ENCODE measurements at places on chromosomes 1 and 21.

GRCh38 chr1:110674337-110675059 lies at the start of gene KCNA3:
Gene KCNA3, minus strand, starts transcription at chr1:110674940. Its CDS starts 131 bp downstream, at chr1:110674809.
- DNase-seq: peak; percentile 67

GRCh38 chr1:206929524-206929923 lies 7.8 kb upstream of the FCMR start:
- DNase-seq: no peak

GRCh38 chr1:116916533-116917445 lies 7.1 kb downstream of the PTGFRN start:
- no peak for DNase-seq

DNA sequence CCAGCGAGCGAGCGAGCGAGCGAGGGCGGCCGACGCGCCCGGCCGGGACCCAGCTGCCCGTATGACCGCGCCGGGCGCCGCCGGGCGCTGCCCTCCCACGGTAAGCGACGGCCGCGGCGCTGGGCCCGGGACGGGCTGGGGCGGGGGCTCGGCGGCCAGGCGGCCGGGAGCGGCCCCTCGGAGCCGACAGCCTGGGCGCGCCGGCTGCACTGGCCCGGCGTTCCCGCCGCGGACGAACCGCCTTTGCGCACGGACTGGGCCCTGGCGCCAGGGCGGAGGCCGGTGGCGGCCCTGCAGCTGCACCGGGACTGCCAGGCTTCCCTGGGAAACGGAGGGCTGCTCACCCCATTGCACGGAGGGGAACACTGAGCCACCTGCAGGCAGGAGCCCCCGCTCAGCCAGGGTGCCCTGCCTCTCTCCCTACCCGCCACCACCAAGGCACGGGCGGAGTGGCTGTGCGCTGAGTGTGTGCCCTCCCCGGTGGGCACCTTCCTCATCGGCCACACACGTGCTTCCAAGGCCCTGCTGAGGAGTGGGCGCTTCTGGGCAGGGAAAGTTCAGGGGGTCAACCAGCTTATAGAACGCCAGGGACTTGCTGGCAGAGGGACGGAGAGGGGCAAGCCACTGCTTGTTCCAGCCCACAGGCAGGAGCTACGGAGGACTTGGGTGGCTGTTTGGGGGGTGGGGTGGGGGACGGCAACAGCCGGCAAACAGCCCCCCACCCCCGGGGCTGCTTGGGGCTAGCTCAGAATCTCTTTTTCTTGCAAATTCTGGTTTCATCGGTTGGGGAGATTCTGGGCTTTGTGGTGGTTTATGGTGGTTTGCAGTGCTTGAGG lies 532 bp downstream of the CSF1 start:
- no peak for DNase-seq

- no peak for DNase-seq
Observed at GRCh38 chr1:41434306-41434705, 50.2 kb downstream of the EDN2 start.

DNA sequence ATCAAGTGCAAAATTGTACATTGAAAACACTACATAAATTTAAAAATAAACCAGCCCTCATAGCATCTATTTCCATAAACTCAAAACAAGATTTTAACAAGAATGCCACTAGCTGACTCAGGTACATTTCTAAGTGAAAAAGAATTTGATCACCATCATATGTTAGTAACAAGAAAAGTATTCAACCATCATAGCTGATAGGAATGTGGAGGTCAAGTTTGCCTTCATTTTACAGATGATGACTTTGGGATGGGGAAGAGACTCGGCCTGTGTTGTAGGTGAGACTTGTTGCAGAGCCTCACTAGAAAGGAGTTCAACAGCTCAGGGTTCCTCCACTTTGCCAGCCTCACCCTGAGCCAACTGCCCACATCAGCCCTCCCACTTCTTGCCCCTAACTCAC lies 318.8 kb upstream of the FAM78B start:
- DNase-seq: no peak

- no peak for DNase-seq
Observed at GRCh38 chr21:18673789-18674188, 270.2 kb upstream of the TMPRSS15 start.

DNA sequence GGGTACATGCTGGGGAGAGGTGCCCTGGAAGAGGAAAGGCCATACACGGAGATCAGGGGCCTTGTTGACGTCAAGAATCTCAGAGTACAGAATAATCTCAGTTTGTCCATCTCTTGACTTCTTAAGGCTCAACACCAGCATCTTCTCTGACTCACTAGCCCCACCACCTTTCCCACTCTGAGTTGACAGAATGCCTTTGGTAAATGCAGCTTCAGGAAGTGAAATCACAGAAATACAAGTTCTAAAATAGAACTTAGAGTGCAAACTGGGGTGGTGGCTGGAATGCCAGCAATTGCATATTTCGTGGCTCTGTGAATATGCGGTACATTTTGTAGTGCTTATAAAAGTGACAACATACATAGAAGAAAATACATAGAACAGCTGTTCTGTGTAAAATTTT lies 1.6 kb downstream of the COG2 start:
- DNase-seq: no peak

DNA sequence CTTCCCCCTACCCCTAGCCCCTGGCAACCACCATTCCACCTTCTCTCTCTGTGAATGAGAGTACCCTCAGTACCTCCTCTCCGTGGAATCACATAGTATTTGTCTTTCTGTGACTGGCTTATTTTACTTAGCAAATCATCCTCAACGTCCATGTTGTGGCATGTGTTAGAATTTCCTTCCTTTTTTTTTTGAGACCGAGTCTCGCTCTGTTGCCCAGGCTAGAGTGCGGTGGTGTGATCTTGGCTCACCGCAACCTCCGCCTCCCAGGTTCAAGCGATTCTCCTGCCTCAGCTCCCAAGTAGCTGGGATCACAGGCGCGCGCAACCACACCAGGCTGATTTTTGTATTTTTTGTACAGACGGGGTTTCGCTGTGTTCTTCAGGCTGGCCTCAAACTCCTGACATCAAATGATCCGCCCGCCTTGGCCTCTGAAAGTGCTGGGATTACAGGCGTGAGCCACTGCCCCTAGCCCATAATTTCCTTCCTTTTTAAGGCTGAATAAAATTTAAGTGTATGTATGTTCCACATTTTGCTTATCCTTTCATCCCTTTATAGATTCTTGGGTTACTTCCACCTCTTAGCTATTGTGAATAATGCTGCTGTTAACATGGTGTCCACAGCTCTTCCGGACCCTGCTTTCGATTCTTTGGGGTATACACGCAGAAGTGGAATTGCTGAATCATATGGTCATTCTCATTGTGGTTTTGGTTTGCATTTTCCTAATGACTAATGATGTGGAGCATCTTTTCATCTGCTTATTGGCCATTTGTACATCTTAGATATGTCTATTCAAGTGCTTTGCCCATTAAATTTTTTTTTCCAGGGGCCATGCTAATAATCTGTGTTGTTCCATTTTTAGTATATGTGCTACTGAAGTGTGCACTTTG lies 32.3 kb downstream of the ERRFI1 start:
- no peak for DNase-seq

DNA sequence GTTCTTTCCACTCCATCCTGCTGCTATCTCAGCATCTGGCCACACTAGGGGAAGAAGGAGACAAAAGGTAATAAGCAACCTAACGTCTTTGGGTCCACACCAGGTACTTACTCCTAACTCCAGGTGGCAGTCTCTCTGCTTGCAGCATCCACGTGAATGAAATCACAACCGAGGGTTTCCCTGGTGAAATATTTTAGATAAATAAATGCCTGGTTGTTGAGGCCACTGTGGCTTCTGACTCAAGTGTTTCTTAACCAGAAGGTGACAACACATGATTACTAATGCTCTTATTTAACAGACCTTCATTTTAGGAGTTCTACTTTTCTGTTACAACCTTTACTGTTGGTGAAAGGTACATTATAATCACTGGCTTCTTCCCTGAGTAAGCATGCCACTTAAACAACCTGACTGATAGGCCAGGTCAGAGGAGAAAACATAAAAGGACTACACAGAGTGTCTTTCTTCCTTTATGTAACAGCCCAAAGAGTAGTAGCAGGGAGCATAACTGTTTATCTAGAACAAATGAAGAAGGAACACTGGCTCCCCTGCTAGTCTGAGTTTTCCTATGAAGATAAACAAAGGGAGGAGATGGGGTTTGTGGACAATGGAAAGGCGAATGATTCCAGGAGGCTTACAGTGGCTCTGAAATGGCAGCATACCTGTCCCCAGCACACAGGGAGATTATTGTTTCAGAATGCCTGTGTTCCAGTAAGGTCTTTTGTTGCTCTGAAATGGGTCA lies 59.9 kb downstream of the SYT6 start:
- DNase-seq: no peak

GRCh38 chr21:24424776-24425175 lies 1182.5 kb downstream of the MRPL39 start:
- DNase-seq: no peak

DNA sequence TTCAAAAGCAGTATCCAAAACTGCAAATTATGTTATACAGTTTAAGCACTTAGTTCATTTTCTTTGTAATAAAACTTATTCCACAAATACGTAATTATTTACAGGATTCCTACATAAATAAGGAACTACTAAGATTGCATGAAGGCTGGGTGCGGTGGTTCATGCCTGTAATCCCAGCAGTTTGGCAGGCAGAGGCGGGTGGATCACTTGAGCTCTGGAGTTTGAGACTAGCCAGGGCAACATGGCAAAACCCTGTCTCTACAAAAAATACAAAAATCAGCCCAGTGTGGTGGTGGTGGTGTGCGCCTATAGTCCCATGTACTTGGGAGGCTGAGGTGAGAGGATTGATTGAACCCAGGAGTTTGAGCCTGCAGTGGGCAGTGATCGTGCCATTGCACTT lies 69.3 kb downstream of the POU2F1 start:
- DNase-seq: no peak

- DNase-seq: no peak
Observed at GRCh38 chr1:34928699-34929496, 552 bp downstream of the DLGAP3 start.

DNA sequence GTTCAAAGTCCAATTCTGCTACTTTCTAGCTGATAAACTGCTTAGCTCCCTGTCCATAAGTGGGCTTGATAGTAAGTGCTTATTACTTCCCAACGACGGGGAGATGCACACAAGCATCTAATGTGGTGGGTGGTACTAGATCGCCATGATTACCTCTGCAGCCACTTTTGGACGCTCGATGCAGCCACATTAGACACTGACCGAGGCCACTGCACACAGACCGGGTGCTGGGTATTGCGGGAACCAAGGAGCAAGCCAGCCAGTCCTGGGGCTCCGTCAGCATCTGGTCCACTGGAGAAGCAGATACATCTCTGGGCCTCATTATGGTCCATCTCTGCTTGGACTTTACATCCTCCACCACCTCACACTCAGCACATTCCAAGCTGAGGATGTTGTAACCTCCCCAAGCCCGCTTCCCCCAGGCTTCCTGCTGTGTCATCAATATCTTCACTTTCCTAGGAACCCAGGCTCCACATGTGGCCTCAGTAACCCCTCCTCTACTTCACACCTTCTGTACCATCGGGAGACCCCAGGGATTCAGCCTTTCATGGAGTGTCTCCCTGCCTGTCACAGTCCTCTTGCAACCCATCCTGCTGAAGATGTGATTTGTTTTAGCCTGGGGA lies 48.2 kb downstream of the RHOU start:
- peak; percentile 47 for DNase-seq
